ENCODE measurements at places on chromosomes 13 and 19.
A peak's percentile ranks its signal among the peaks of the same experiment; 100 is the strongest.

GRCh38 chr13:34037636-34038540 is 219.9 kb downstream of the RFC3 start:
- no peak for DNase-seq

DNA sequence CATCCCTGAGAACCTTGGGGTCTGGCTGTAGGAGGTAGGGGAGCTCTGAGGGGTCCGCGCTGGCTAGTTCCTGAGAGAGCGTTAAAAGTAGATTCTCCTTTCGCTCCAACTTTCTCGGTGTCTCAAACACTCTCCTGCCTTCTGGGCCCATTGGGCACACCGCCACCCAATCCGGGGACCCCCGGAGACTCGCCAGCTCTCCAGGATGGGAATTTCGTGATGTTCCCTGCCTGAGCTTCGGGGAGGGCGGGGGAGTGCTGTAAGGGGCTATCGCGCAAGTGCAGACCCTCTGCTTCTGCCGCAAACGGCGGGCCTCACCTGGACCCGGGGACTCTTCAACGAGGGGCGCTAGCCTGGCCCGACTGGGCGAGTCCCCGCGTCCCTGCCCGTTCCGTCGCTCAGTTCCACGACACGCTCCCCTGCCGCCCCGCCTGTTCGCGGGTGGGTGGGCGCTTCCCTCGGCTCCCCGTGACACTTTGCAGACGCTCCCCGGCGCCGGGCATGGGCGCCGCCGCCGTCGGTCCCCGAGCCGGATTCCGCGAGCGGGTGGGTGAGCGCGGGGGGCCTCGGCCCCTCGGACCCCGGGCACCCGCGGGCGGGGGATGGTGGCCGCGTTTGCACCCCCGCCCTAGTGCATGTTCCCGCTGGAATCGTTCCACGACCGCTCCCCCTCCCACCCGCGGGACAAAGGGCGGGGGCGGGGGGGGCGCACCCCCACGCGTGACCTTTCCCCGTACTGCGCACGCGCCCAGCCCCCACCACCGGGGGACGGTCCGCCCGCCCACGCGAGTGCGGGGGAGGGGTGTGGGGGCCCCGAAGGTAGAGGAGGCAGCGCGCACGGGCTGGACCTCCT is at the start of gene CCDC106:
CCDC106 (plus strand) TSS at position 481 of the 853 bp plus-strand sequence. CDS start 835 bp downstream, outside the sequence.
- peak; percentile 27 for DNase-seq

DNA sequence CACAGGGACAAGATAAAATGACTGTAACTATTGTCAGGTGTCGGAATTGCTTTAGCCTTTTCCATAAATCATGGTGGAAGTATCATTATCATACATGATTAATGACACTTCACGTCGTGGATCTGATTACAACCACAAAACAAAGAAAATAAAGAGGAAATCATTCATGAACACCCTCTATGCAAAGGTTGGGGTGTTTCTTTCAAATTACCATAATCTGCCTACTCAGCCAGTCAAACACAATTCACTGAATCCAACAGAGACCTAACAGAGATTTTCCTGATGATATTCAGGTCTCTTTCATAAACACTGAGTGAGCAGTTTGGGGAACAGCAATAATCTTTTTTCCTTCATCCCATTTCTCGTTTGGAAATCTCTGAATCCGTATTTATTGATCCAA is 625.6 kb downstream of the DCT start:
- DNase-seq = no peak

GRCh38 chr13:43124490-43124889 is 101.1 kb downstream of the DNAJC15 start:
- no peak for DNase-seq

- no peak for DNase-seq
These were observed 1.5 kb upstream of the SLC27A5 start for GRCh38 chr19:58513213-58513693.

DNA sequence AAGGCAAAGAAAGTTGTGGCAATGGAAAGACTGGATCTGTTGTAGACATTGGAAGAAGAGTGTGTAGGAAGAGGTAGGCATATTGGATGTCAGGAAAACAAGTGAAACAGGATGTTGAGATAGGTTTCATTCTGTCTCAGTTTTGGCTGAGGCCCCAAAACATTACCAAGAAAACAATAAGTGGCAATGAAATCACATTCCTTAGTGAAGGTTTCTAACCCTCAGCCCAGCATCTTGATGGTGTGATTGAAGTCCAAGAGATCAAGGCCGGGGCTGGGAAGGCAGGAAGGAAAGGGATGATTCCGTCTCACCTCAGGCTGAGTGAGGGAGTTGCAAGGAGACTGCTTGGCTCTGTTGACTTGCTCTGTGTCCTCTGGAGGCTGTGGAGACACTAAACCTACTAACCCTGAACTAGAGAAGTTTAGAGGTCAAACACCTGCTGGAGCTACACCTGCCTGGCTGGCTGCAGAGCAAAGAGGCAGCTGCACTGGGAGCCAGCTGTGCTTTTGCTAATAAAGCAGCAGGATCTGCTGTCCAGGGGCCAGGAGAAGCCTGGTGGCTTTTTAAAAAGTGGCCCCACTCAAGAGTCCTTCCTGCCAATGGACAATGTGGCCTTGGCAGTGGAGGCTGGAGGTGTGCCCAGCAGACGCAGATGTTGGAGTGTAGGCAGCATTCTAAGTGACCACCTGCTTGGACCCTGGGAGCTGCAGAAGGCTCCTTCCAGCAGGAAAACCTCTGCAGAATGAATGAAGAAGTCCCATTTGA is 53.6 kb downstream of the DGKH start:
- no peak for DNase-seq

- no peak for DNase-seq
These were observed 8.8 kb downstream of the GRAMD1A start for GRCh38 chr19:35008891-35009341.

Data from stimulated activated CD4-positive, alpha-beta T cell treated with anti-CD3 and anti-CD28 coated beads, Interleukin-4, amount 100 ng/mL, for 48 hours (primary cell).